ENCODE measurements at places on chromosomes 3 and 15. TPM values are rescaled to one million over a fixed set of nuclear protein-coding genes. Genes with fewer than 3 reads are reported as not detected.

- DNase-seq: no peak
Measured at GRCh38 chr3:61582846-61583245, 21.5 kb downstream of the PTPRG start.

DNA sequence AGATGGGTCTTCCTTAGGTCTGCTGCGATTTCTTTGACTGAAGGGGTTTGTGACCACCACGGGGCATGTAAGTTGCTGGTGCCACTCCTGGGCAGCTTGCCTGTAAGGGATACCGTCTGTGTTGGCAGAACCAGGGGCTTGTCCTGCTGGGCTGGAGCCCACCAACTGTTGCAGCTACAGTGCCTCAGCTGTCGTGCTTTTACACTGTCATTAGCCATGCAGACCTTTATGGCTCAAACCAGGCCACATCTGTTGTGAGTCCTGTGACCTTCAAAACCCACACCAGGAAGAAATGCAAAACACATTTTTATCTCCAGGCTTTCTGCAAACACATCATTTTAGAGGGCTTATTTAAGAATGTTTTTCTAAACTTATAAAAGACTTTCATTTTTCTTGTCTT is 168.7 kb downstream of the PTPRG start:
- no peak for DNase-seq

Gene SYNPR
- not detected for polyA plus RNA-seq

Gene SCN11A
- polyA plus RNA-seq: 3.4 TPM

Gene GP9
- polyA plus RNA-seq: not detected
